ENCODE measurements at places on chromosomes 3 and 15.

DNA sequence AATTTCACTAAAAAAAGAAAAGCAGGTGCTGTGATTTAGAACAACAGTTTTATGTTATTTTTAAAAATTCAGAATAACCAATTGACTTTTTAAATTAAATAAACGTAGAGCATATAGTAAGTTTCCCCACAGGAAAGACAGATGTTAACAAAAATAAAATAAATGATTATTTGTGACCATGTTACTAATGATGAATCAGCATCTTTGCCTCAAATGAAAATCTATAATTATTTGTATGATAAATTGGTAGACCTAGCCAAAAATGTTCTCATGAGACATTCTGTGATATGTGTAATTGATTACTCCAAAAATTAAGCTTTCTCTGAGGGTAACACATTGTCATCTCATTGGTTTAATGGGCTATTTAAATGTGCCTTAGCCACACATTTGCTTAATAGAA is 948.0 kb downstream of the NAALADL2 start:
- no peak for DNase-seq

DNA sequence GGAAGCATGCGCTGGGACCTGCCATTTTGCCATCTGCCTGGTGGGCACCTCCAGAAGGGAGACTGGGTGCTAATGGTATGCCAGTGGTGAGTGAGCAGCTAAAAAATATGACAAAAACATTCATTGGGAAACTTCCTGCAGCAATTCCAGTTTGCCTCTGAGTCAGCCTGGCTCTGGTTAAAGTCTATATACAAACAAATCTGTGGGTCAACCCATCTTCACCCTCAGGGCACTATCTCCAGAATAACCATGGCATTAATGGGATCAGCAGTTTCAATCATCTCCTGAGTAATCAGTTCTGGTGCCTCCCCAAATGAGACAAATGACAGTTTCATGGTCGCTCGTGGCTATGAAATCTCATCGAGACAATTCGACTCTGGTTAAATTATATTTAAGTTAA is 21.5 kb downstream of the FRMD4B start:
- no peak for DNase-seq

DNA sequence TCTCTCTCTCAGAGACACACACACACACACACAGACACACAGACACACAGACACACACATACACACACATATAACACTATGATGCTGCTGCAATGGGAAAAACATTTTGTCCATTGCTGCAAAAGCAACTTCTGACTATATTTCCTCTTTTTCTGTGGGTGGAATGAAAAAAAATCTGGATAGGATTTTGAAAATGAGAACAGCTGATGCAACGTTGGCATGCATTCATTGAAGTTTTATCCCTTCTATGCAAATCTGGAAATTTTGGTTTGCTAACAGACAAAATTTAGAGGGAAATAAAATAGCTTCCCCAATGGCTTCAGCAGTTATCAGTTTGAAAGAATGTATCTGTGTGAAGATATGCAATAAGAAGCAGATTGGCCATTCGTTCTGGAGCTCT is 763.4 kb upstream of the GRM7 start:
- no peak for DNase-seq

DNA sequence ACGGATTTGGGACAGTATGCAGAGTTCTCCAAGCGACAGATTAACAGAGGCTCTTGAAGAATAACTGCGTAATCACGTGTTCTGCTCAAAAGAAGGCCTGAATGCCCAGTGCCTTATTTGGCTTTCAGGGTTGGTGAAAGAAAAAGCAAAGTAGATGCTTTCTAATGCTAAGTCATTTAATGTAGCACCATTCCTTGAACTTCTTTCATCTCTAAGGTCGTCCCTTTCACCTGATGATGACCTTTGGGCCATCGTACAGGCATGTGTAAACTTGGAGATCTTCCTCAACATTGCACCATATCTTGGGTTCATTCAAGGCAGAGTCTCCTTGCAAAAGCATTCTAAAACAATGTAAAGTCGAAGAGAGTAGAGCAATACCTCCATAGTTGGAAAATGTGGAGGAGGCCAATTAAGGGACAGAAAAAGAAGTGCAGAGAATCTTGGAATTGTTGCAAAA is 48.9 kb downstream of the TMEM44 start:
- no peak for DNase-seq

- DNase-seq: no peak
Observed at GRCh38 chr15:29268706-29269484, 727 bp downstream of the NSMCE3 start.

Measured in NCI-H1417 treated with DMSO at 0.1 percent for 48 hours (cell line).